ENCODE measurements at places on chromosomes 1 and 21.
A peak's percentile ranks its signal among the peaks of the same experiment; 100 is the strongest.

GRCh38 chr1:35876988-35877387 is 6.0 kb upstream of the AGO1 start:
- DNase-seq = peak; percentile 27

- DNase-seq = no peak
Observed at GRCh38 chr1:160099716-160100375, 1.4 kb upstream of the IGSF8 start.

DNA sequence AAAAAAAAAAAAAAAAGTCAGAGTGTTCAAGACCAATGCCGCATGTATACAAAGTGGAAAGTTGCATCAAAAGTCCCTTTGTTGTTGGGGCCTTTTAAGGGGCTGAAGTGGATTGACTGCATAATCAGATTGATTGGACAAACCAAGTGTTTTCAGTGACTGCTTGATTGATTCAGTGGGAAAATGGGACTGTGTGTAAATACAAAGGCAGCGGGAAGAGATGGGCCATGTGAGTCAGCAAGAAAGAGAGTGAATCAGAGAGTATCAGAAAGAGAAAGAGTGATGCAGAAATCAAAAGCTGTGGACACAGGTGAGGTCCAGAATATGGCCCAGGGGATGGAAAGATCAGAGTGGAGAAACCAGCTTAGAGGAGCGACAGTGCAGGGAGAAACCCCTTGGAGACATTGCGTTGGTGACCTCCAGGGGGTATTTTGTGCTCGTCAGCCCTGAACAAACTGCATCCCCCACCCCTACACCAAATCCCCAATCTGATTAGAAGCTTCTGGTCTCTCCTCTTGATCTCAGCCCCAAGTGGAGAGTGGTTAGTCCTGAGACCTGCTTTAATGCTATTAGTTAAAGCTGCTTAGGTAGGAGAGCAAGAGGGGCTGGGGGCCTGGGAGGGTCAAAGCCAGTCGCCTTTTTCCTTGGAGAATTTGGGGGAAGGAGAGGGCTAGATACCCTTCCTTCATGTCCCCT is 5.1 kb upstream of the ETV3L start:
- peak; percentile 72 for DNase-seq

GRCh38 chr1:164637461-164638375 is 78.7 kb downstream of the PBX1 start:
- peak; percentile 84 for DNase-seq

DNA sequence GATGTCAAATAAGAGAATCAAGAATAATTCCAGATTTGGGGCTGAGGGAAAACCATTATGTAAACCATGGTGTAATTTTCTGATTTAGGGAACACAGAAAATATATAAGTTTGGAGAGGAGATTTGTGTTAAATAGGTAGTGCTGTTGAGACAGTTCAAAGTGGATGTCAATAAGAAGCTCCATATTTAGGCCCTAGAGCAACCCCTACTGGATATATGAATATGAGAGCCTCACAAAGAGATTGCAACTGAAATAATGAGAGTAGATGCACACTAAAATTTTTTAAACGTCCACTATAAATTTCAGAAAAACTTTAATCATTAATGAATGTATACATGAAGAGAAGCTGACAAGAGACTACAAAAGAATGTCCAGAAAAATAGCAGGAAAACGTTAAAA is 1447.8 kb upstream of the PRMT6 start:
- DNase-seq = no peak

DNA sequence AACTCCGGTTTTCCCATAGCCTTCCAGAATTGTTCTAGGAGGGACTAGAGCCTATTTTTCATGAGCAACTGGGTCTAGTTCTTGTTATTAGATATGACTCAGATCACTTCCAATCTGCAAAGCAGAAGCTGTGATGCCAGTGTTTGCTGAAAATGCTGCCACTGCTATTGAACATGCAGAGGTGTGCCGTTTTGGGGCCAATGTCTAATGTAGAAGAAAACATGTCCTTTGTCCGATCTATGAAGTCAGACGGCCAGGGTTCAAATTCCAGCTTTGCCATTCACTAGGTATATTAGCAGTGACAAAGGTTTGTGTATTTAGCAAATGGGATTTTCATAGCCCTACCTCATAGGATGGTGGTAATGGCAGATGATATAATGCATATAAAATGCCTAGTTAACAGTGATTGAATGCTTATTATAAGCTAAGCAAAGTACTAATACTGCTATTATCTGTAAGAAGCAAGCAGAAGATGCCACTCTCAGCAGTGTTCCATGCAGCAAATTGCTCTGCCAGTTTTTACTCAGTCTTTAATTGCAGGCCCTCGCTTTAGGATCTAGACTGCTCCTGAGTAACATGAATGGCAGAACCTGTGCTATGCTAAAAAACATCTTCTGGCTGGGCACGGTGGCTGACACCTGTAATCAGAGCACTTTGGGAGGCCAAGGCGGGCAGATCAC is 40.1 kb upstream of the CXADR start:
- DNase-seq = no peak

DNA sequence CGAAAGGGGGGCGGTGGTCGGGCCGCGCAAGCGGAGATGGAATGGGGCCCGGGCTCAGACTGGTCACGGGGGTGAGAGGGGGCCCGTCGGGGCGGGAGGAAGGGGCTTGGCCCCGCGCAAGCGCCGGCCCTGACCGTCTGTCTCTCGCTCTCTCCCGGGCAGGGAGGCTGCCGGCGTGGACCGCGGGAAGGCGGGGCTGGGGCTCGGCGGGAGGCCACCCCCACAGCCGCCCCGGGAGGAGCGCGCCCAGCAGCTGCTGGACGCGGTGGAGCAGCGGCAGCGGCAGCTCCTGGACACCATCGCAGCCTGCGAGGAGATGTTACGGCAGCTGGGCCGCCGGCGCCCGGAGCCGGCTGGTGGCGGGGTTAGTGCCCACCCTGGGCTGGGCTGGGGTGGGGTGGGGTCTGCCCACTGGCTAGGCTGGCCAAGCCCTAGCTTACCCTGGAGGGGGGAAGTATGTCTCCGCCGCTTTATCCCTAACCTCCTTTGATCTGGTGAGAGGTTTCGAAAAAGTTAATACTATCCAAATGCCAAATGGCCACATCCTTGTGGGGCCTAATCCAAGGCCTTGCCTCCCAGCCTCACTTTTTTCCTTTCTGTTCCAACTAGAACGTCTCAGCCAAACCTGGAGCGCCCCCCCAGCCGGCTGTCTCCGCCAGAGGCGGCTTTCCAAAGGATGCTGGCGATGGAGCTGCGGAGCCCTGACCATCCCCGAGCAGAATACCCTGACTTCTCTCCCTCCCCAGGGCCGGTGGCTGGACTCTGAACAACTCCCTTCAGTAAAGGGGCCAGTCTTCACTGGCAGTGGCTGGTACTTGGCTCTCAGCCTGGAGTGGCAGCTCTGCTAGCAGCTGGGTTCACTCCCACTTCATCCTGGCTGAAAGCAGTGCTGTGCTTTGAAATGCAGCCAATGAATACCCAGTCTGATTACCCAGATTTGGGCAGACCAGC is 636 bp upstream of the YRDC start:
- DNase-seq = peak; percentile 76

- DNase-seq = no peak
Observed at GRCh38 chr1:17177651-17178050, 27.3 kb upstream of the PADI1 start.

DNA sequence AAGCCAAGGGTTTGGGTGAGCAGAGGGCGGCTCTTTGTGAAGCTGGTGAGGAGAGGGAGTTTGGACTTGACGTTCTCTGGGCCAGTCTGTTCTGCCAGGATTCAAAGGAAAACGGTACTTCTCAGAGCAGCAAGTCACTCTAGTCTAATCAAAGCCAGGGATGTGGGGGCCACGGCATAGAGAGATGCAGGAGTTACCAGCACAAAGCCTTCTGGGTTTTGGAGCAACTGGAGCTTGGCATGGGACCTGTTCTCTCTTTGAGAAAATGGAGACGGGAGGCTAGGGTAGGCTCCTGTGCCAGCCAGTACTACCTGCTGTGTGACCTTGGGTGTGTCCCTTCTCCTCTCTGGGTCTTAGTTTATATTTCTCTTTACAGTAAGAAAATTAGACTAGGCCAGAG is 2.1 kb downstream of the TXLNA start:
- no peak for DNase-seq

DNA sequence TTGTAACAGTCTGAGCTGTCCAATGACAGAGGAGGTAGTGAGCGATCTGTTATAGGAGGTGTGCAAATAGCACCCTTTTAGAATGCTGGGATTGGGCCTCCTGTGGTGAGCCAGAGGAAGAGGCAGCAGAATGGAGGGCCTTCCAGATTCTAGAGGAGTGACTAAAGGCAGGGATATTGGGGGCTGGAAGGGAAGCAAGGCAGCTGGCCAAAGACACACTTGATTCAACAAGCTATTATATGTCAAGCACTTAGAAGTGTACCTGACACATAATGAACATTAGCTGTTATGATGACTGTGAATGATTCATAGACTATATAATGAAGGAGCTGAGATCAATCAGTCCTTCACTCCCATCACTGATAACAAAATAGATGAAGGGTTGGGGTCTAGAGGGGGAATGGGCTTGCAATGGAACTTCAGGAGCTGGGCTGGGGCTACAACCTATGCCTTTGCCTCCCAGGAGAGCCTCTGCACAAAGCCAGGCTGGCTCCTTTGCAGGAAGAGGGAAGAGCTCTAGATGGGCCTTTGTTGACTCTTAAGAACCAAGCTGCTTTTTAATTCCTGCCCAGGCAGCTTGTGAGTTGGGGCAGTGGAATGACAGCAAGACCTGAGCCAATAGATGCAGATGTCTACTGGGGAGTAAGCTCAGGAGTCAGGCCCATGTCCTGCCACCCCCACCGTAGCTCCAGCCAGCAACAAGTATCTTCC is 2.3 kb upstream of the MKNK1 start:
- peak; percentile 25 for DNase-seq

GRCh38 chr1:15038232-15039016 is 115.1 kb upstream of the TMEM51 start:
- DNase-seq = peak; percentile 33

GRCh38 chr1:118371612-118372011 is 186.6 kb upstream of the SPAG17 start:
- DNase-seq = no peak

DNA sequence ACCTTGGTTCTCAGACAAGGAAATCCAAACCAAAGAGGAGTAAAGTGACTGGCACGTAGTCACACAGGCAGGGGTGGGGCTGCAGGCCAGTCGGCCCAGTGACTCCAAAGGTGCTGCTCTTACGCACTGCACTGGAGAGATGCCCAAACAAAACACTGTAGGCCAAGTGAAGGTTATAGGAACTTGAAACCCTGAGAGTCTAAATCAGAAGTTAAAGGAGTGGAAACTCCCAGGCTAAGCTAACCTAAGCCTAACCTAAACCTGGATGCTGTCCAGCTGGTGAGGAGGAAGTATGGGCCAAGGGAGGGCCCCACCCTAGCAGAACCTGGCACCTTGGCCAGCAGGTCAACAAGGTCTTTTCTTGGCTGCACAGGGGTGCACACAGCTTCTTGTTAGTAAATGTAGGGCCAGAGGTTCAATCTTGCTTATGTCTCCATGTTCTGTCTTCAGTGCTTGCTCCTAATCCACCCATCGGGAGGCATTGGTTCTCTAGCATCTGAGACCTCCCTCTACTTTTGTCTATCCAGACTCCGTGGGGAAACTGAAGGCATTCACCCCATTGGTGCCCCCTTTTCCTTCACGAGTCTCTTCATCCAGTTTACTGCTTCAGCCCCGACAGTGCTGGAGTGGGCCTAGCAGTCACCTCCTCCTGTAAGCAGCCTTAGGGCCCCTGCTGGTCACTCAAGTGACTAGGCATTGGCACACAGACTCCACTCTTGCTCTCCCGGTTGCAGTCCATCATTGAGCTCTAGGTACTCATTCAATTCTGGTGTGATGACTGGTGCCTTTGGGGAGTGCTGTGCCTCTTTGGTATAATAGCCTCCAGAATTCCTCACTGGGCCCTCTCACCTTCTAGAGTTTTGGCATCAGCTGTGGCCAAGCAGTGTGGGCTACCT is 12.9 kb upstream of the TMEM125 start:
- DNase-seq = no peak

DNA sequence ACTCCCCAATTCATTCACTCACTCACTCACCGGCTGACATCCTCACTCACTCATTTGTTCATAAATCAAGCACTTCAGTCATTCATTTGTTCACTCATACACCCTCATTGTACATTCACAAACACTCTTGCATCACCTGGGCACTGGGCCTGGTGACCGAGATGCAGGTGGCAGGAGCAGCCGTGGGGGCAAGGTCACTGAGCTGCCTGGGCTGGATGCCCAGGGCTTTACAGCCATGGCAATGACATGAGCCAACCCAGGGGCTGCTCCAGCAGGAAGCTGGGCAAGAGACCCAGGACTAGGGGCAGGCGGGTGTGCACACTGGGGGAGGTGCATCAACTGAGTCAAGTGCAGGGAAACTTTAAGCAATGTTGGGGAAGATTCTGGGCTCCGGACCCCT is 113.6 kb upstream of the IGSF21 start:
- DNase-seq = no peak

- peak; percentile 61 for DNase-seq
Observed at GRCh38 chr1:68321084-68321685, 88.9 kb upstream of the WLS start.

- no peak for DNase-seq
Observed at GRCh38 chr1:160953030-160953429, 1.6 kb downstream of the ITLN2 start.

DNA sequence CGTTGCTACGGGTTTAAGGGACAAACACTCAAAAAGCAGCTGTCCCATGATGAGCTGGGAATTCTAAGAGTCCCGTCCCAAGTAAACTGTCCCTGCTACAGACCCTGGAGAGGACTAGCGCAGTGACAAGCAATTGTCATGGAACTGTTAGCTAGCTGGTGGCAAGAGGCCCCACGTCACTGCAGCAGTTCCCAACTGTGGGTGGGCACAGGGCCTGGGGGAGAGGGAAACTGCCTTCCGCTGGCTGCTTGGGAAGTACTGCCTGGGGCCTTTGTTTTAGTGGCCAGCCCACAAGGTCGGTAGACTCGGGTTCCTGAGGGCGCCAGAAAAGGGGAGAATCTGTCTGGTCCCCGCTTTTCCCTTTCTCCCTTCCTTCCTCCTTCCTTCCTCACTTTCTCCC is 97.4 kb downstream of the LACTBL1 start:
- DNase-seq = no peak

DNA sequence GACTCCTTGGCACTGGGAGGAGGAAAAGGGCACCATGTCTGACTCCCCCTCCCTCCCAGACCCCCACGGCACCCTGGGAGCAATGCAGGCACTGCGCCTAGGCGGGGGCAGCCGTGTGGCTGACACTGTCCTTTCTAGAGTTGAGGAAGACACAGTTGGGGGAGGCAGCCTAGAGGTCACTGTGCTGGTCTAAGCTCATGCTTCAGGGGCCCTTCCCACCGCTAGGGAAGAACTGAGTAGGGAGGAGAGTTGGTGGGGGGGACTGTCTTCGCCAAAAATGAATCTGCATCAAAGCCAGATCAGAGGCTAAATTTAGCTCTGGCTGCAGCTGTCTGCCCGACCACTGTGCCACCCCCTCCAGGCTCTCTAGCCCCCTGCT is 3.4 kb downstream of the SEMA6C start:
- no peak for DNase-seq

DNA sequence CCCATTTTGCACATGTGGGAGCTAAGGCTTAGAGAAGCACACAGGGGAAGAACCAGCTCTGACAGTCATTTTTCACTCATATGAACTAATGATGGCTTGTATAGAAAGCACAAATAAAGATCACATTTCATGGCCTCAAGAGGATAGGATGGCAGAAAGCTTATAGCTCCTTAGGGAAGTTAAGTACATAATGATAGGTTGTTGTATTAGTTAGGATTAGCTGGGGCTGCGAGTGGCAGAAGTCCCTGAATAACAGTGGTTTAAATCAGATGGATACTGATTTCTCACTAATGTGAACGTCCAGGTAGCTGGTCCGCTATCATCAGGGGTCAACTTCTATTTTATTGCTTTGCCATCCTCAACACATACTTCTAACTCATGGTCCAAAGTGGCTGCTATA is 284.0 kb downstream of the RPS6KC1 start:
- DNase-seq = no peak

GRCh38 chr1:167704715-167705114 is 17.1 kb upstream of the MPZL1 start:
- no peak for DNase-seq
